Esophagus (tissue), 2 donors: ENCODE measurements at places on chromosomes 2 and 18. TPM values are rescaled to one million over a fixed set of nuclear protein-coding genes. Genes with fewer than 3 reads are reported as not detected.

Gene DOK6
- 0.07 TPM for polyA plus RNA-seq

Gene KIAA2012
- not detected for polyA plus RNA-seq

Gene CNGA3
- polyA plus RNA-seq, result 0.02 TPM

Gene GREB1L
- polyA plus RNA-seq, result 0.31 TPM

Gene SKOR2
- not detected for polyA plus RNA-seq

Gene TMEM198
- 1.7 TPM for polyA plus RNA-seq

Gene RAB6C
- polyA plus RNA-seq, result 0.02 TPM

Gene ZCCHC2
- 3.5 TPM for polyA plus RNA-seq

Gene OXER1
- polyA plus RNA-seq, result 0.48 TPM

Gene MEMO1
- polyA plus RNA-seq, result 73.8 TPM

Gene IWS1
- 14.1 TPM for polyA plus RNA-seq

Gene MORN2
- 23.1 TPM for polyA plus RNA-seq

Gene DOCK10
- 2.5 TPM for polyA plus RNA-seq

Gene TBR1
- polyA plus RNA-seq, result not detected

Gene RND3
- 47.6 TPM for polyA plus RNA-seq

Gene VIT
- polyA plus RNA-seq, result 4.0 TPM

Gene LYPD6
- polyA plus RNA-seq, result 0.41 TPM

Gene ZDBF2
- 0.88 TPM for polyA plus RNA-seq

Gene MAIP1
- polyA plus RNA-seq, result 5.0 TPM

Gene CAVIN2
- polyA plus RNA-seq, result 6.5 TPM

Gene CHRND
- not detected for polyA plus RNA-seq

Gene OSBPL6
- polyA plus RNA-seq, result 0.73 TPM

Gene THADA
- 13.2 TPM for polyA plus RNA-seq
